ENCODE measurements at places on chromosomes 1 and 21.

GRCh38 chr21:46618738-46619379 lies 14.0 kb upstream of the S100B start:
- no peak for DNase-seq

- no peak for DNase-seq
Measured at GRCh38 chr1:30749691-30750583, 7.6 kb downstream of the LAPTM5 start.

GRCh38 chr1:203424861-203425662 lies 50.5 kb upstream of the PRELP start:
- no peak for DNase-seq

DNA sequence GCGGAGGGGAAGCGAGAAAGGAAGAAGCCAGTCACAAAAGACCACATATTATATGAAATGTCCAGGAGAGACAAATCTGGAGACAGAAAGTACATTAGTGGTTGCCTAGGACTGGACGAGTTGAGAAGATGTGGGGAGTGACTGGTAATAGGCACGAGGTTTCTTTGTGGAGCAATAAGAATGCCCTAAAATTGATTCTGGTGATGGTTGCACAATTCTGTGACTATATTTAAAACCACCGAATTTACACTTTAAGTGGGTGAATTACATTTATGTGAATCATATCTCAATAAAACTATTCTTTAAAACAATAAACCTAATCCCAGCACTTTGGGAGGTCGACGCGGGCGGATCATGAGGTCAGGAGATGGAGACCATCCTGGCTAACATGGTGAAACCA lies 63.1 kb downstream of the ZNF281 start:
- DNase-seq: no peak

GRCh38 chr21:35730325-35730724 lies 330.0 kb downstream of the SETD4 start:
- no peak for DNase-seq

- DNase-seq: no peak
Measured at GRCh38 chr1:207417076-207417475, 37.1 kb upstream of the CR2 start.

DNA sequence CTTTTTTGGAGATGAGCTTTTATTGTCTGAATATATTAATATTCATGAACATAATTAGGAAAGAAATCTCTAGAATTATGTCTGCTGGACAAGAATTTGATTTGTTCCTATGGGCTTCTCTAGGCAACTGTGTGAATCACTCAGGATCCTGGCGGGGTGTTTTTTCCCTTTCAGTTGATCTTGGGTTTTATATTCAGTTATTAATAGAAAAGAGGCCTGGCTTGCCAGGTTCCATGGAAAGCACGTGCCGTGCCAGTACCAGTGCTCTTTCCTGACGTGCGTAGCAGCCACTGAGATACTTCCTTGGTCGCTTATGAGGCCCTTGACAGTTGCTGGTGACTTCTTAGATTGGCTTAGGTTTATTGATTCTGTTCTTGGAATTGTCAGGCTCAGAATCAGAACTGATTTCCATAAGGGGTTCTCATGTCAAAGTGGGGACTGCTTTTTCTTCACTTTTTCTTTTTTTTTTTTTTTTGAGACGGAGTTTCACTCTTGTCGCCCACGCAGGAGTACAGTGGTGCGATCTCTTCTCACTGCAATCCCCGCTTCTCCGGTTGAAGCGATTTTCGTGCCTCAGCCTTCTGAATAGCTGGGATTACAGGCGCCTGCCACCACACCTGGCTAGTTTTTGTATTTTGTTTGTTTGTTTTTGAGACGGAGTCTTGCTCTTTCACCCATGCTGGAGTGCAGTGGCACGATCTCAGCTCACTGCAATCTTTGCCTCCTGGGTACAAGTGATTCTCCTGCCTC lies 48.7 kb upstream of the KIF1B start:
- no peak for DNase-seq

GRCh38 chr1:31447210-31447609 lies 34.2 kb downstream of the SERINC2 start:
- DNase-seq: no peak

GRCh38 chr1:54885807-54886723 lies 930 bp downstream of the DHCR24 start:
- no peak for DNase-seq

DNA sequence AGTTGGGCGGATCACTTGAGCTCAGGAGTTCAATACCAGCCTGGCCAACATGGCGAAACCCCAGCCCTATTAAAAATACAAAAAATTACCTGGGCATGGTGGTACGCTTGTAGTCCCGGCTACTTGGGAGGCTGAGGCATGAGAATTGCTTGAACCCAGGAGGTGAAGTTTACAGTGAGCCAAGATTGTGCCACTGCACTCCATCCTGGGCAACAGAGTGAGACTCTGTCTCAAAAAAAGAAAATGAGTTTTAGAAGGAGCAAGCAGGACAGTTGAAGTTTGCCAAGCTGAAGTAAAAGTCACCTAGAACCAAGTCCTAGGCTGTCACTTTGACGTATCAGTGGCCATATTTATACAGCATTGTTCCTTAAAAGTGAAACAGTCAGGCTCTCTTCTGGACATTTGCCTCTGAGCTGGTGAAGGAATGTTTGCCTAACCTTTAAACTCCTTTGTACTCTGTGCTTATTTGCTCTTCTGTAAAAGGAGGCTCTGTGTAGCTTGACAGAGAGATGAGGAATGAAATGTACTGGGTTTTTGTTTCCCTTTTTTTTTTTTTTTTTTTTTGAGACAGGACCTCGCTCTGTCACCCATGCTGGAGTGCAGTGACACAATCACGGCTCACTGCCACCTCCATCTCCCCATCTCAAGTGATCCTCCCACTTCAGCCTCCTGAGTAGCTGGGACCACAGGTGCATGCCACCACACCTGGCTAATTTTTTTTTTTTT lies 2.8 kb downstream of the RAB4A start:
- DNase-seq: no peak

DNA sequence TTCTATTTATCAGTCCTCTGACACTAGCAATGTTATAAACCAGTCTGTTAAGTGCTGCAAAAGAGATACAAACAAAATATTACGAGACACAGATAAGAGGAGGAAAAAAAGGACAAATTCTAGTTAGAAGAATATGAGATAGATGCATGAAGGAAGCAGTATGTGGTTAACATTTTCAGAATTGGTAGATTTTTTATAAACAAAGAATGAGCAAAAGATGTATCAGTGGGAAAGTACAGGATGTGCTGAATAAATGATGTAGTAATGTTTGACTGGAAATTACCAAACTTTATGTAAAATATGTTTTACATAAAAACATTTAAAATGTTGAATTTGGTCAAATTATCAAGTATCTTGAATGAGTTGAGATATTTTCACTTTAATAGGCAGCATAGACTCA lies 574.2 kb downstream of the NUF2 start:
- DNase-seq: no peak

DNA sequence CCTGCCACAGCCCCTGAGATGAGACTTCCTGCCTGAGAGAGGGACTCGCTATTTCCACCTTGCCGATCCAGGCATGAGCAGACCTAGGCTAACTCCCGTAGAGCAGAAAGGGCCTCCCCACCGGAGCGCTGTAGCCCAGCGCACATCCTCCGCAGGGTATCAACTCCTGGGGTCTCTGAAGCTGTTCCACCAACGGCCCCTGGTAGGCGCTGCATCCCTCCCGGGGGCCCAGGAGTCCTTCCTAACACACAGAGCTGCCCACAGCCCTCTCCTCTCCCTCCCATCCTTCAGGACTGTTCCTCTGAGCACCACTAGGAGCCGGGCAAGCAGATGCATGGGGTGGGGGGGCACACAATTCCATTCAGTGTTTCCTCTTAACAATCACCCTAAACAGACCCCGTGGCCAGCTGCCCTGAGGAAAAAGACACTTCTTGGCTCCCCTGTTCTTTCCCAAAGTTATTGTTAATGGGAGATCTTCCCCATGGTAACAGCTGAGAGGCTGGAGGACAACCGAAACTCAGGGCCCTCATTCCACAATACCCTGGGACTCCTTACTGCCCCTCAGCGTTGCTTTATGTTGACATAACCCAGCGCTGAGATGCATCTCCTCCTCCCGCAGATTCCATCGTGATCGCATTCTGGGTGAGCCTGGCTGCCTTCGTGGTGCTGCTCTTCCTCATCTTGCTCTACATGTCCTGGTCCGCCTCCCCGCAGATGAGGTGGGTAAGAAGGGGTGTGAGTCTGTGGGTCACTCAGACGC lies 7.5 kb downstream of the MRAP start:
- DNase-seq: peak; percentile 26

- DNase-seq: no peak
Measured at GRCh38 chr1:36884801-36885200, 149.5 kb downstream of the GRIK3 start.

DNA sequence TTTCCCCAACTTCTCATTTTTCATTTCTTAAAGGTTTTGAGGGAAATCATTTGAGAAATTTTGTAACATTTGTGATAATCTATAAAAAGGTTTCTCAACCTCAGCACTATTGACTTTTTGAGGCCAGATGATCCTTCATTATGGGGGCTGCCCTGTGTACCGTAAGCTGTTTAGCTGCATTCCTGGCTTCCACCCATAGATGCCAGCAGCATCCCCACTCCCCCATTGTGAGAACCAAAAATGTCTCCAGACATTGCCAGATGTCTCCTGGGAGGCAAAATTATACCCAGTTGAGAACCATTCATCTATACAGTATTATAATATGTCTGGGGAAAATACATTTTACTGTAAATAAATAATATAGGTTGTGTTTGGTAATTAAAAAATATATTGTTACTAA lies 146.0 kb downstream of the PBX1 start:
- DNase-seq: no peak

- DNase-seq: no peak
Measured at GRCh38 chr1:84538599-84538998, 32.2 kb upstream of the GNG5 start.

GRCh38 chr1:216325946-216326345 lies 97.3 kb downstream of the USH2A start:
- DNase-seq: no peak

- no peak for DNase-seq
Measured at GRCh38 chr1:220003015-220003414, 43.3 kb downstream of the EPRS1 start.

- DNase-seq: no peak
Measured at GRCh38 chr1:80113168-80114038, 1106.9 kb upstream of the ADGRL4 start.

- DNase-seq: no peak
Measured at GRCh38 chr1:92536980-92537884, 50.5 kb upstream of the GFI1 start.

GRCh38 chr1:20928146-20928545 lies 141.0 kb upstream of the HP1BP3 start:
- DNase-seq: no peak

GRCh38 chr1:207885129-207886032 lies 25.5 kb downstream of the CD34 start:
- peak; percentile 88 for DNase-seq

DNA sequence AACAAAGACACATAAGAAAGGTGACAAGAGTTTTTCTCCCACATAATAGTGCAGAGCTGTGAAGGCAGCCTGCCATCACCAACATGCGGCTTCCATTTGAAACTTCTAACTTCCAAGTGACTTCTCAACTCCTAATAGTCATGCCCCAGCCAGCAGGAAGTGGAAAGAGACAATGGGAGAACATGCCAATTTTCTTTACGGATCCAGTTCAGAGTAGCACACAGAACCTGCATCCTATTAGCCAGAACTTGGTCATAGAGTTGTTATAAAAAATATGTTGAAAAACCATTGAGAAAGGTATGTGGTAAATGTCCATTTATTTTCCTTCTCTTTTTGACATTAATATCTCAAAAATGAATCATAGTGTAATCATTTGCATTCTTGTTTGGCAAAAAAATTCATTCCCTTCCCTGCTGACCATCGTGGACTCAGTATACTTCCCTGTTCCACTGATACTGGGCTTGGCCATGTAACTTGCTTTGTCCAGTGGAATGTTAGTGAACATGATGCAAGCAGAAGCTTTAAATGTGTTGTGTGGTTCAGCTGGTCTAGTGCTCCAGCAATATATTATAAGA lies 197.4 kb downstream of the SEC16B start:
- DNase-seq: no peak

- DNase-seq: no peak
Measured at GRCh38 chr1:12433323-12434053, 184.5 kb downstream of the DHRS3 start.

GRCh38 chr1:76786222-76786621 lies 81.1 kb upstream of the ST6GALNAC5 start:
- DNase-seq: peak; percentile 71

- DNase-seq: no peak
Measured at GRCh38 chr1:107889524-107889923, 75.5 kb downstream of the VAV3 start.

GRCh38 chr1:234316937-234317336 lies 56.3 kb upstream of the COA6 start:
- DNase-seq: no peak

- DNase-seq: no peak
Measured at GRCh38 chr1:161710560-161710959, 3.5 kb downstream of the FCRLA start.

- no peak for DNase-seq
Measured at GRCh38 chr1:172246521-172247390, 173.7 kb upstream of the C1orf105 start.

DNA sequence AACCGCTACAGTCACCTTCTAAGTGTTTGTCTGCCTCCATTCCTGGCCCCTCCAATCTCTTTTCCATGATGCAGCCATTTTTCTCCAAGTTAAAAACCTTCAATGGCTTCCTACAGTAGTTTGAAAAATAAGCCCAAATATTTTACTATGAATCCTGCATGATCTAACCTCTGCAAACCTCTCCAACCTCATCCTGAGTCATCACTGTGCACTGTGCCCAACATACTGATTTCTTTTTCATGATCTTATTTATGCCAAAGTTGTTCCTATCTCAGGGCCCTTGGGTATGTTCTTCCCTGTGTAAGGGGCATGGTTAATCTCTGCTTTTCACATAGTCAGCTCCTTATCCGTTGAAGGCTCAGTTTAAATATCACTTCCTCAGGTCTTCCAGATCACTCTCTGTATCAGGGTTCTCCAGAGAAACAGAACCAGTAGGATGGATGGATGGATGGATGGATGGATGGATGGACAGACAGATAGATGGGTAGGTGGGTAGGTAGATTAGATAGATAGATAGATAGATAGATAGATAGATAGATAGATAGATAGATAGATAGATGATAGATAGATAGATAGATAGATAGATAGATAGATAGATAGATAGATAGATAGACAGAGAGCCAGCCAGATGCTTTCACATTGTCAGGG lies 18.1 kb upstream of the PTPN14 start:
- no peak for DNase-seq

GRCh38 chr1:2538872-2539271 lies 8.8 kb upstream of the HES5 start:
- no peak for DNase-seq

- DNase-seq: no peak
Measured at GRCh38 chr1:11725616-11726015, 10.3 kb upstream of the AGTRAP start.

- no peak for DNase-seq
Measured at GRCh38 chr1:209486861-209487593, 96.5 kb upstream of the CAMK1G start.

DNA sequence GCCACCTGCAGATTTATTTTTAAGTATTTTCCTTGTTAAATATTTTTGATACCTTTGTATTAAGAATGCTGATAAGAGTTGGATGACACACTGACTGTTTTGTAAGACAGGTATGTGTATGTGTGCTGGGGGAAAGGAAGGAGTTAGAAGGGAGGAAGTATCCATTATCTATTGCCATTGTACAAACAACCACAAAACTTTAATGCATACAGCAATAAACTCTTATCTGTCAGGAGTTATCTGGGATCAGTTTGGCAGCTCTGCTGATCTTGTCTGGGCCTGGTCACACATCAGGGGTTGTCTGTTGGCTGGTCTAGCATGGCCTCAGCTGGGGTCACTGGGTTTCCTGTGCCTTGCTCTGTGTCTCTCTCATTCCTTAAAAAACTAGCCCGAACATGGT lies 423.9 kb upstream of the USP24 start:
- no peak for DNase-seq

Measured in kidney capillary endothelial cell (primary cell).